ENCODE measurements at places on chromosomes 2 and 18.

GRCh38 chr2:184577743-184578142, 20.6 kb upstream of the ZNF804A start:
- no peak for DNase-seq

GRCh38 chr2:85695121-85695520, 963 bp downstream of the GNLY start:
- no peak for DNase-seq

DNA sequence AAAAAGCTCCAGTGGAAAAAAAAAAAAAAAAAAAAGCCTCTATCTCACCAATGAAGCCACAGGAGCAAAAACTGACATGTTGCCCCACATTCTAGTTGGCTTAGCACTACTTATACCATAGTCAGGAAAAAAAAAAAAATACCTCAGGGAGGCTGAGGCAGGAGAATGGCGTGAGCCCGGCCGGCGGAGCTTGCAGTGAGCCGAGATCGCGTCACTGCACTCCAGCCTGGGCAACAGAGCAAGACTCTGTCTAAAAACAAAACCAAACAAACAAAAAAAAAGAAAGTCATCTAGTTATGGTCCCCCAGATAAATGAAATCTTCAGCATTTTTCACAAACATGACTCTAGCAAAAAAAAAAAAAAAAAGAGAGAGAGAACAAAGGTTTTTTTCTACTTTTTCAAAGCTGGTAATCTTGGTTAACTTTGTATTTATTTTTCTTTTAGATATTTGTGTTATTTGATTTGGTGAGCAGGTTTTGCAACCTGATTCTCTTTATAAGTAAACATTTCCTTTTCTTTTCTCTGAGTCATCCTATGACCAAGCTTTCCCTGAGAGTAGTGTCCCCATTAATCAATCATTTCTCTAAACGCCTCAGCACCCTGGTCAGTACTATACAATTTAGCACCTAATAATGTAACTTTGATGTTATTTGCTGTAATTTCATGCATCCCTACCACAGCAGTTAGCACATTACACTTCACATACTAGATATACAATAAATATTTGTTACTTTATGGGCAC, 273.7 kb upstream of the PIK3C3 start:
- no peak for DNase-seq

- no peak for DNase-seq
These were observed 35.4 kb downstream of the NPC1 start for GRCh38 chr18:23550898-23551297.

DNA sequence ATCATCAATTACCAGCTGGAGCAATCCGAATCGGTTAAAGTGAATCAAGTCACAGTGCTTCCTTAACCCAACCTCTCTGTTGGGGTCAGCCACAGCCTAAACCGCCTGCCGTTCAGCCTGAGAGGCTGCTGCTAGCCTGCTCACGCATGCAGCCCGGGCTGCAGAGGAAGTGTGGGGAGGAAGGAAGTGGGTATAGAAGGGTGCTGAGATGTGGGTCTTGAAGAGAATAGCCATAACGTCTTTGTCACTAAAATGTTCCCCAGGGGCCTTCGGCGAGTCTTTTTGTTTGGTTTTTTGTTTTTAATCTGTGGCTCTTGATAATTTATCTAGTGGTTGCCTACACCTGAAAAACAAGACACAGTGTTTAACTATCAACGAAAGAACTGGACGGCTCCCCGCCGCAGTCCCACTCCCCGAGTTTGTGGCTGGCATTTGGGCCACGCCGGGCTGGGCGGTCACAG, 496 bp upstream of the ITGA4 start:
- DNase-seq: peak; percentile 50

DNA sequence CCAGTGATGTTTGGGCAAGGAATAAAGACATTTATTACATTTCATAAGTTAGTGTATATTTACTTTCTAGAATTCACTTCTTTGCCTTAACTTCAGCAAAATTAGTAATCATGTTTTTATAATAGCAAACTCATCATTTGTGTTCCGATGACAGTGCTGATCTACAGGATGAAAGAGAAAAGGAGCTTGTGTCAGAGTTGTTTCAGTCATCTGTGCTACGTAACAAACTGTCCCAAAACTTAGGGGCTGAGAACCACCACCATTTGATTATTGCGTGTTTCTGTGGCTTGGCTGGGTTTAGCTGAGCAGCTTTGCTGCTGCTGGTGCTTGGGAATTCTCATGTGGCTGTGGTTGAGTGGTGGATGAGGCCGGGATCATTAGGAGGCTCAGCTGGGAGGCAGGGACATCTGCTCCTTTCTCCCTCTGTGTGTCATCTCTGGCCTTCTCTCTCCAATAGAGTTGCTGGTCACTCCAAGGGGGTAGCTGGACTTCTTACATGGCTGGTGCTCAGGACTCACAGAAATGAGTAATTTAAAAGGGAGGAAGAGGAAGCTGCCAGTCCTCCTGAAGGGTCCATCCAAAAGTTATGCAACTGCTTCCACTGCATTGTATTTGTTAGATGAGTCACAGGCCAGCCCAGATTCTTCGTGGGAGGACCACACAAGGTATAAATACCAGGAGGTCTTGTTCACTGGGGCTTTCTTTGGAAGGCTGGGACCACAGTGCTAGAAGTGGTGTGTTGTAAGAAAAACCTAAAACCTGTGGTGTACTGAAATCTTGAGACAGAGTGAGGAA, 43.4 kb upstream of the HAAO start:
- no peak for DNase-seq

- DNase-seq: no peak
These were observed 95.4 kb upstream of the ZNF532 start for GRCh38 chr18:58769321-58769720.

DNA sequence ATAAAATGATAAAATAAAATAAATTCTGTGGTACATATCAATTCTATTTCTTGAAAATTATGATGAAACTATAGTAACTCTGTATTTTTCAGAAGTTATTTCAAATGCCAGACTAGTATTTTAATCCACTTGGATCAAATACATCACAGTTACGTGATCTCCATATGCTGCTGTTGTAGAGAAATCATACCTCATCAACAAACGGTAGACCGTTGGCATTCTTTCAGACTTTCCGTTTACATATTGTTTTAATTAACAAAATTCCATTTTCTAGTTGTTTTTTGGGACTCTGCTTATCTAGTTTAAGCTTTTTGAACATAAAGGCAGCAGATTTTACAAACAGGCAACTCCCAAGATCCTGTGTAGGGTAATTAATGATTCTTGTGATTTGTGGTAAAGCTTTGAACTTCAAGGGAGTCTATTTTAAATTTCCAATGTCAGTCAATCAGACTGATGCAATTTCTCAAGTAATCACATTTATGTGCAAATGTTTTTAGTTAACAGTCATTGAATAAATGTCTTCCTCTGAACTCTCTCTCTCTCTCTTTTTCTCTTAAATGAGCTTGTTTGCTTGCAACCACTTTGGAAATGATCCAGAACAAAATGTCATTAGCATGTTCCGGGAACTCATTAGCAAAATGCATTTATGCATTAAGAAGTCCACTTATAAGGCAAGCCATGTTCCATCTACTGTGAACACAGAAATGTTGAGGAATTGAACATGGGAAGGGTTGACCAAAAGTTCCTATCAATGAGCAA, 31.8 kb downstream of the NYAP2 start:
- DNase-seq: no peak

GRCh38 chr2:151730262-151730975, 3.9 kb downstream of the NEB start:
- DNase-seq: no peak

- no peak for DNase-seq
These were observed 158.0 kb downstream of the RAPGEF4 start for GRCh38 chr2:172893671-172894070.

DNA sequence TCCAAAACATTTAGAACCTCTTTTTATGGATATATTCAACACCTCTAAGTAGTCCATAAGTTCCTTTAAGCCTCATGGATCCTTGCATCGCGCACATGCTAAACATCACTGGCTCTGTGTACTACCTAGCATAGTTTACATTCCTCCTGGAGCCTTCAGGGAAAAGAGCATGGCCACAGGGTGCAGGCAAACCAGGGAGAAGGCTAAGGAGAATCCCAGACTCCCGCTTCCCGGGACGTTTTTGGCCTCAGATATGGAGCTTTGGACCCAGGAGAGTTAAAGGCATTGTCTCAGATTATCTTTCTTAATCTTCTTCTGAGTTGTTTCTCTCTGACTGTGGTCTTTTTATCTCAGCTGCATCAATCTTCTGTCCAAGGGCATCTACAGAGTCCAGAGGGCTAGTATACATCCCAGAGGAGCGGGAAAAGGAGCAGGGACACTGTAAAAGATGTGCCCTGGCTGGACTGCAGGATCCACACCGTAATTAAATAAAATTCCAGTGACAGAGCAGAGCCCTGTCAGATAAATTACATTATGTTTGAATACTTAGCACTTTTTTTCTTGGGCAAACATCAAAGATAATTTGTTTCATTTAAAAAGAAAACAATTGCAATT, 36.9 kb downstream of the RIT2 start:
- no peak for DNase-seq

DNA sequence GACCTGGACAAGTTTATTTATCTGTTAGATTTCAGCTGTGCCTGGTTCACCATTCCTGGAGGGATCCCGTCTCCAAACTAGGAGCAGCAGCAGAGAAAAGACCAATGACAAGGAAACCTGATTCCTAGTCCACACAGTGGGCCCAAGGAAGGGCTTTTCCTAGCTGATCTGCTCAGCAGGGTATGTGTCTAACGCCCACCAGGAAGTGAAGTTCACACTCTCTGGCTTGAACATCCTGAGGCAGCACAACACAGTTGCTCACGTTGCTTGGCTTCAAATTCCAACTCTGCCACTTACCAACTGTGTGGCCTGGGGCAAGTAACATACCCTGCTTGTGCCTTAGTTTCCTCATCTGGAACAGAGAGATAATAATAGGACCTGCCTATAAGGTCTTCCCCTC, 42.9 kb downstream of the XDH start:
- no peak for DNase-seq

All from activated CD4-positive, alpha-beta T cell treated with anti-CD3 and anti-CD28 coated beads, Interleukin-2, amount 50 U/mL, for 4 hours (primary cell).